ENCODE measurements at places on chromosomes 12 and 14. TPM values are rescaled to one million over a fixed set of nuclear protein-coding genes. Genes with fewer than 3 reads are reported as not detected.

DNA sequence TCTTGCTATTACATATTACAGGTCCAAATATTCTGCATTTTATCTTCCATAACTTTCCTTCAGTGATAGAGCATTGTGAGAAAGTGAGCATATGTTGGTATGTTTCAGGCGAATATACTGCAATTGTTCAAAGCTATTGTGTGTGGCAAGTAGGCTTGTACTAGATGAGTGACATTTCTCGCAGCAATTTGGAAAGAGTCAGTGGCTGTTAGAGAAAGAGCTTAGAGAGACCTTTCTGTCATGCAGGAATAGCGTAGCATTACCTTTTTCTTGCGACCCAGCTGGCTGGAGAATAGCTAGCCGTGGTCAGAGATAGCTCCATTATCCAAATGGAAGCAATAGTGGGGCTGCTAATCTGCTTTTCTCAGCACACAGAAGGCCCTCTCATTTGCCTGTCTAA, 678.5 kb upstream of the FOXG1 start:
- DNase-seq = no peak

DNA sequence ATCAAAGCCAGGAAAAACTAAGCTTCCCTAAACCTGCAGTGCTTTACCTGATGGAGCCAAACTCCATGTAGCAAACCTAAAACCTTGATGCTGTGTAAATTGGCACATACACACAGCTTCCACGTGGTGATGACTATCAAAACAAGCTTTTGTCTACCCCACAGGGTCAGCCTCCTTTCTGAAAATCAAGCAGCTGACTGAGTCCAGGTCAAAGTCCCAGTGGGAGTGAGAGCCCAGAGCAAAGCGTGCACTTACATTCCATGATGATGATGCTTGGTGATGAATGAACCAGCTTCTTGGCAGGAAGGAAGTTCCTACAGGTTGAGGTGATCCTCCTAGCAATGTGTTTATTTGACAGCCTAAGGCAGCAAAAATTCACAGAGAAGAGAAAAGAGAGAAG, 630.0 kb upstream of the TBX3 start:
- peak; percentile 61 for DNase-seq

MUCL1 gene
- total RNA-seq = not detected

G2E3 gene
- 38.4 TPM for total RNA-seq

NEUROD4 gene
- not detected for total RNA-seq

MMP19 gene
- 9.7 TPM for total RNA-seq

CLEC4D gene
- not detected for total RNA-seq

DNA sequence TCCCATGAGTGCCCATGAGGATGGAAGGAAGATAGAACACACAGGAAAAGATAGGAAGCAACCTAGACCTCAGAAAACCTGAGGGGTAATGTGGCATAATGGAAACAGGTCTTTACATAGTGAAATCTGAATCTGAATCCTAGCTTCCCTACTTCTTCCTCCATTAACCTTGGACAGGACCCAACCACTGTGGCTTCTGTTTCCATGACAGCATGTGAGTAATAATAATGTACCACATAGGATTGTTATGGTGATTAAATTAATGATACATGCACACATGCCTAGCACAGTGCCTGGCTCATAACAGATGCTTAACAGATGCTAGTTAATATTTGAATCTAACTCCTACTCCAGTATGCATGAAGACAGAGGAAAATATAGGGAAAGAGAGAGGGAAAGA, 11.2 kb downstream of the TTC9 start:
- DNase-seq = no peak

DNA sequence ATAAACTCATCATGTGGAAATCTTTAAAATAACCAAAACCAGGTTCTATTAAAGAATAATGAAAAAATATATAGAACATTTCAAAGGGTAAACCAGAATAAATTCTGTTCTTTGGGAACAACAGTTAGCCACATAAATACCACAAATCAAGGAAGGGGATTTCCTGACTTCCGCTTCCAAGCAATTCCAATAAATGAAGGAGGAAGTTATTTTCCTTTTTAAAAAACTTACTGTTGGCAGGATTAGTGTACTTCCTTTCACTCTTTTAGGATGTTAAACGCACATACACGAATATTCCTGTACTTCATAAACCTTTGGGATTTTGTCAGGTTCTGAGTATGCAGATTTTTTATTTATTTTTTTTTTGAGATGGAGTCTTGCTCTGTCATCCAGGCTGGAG, 13.7 kb upstream of the LIMA1 start:
- no peak for DNase-seq

NINJ2 gene
- total RNA-seq = 0.32 TPM

DNA sequence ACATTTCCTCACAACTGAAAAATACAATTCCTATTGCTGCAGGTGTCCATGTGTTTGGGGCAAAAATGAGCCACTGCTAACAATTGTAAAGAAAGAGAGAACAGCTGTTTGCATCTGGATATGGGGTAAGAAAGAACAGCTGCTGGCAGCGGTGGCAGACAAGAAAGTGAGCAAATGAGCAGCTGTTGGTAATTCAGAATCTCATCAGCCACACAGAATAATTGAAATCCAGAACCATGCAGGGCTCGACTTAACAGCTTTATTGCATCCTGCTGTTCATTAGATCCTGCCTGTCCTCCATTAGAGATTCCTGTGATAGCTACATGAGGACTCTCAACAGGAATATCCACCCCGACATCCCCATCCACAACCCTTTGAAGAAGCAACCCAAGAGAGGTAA, 62.5 kb upstream of the TSPAN8 start:
- no peak for DNase-seq

- DNase-seq = no peak
Measured at GRCh38 chr12:125081427-125081826, 16.2 kb downstream of the AACS start.

- no peak for DNase-seq
Measured at GRCh38 chr12:105214670-105215375, 21.2 kb downstream of the APPL2 start.

GRCh38 chr12:2190896-2191533, 138.2 kb downstream of the CACNA1C start:
- no peak for DNase-seq

DNA sequence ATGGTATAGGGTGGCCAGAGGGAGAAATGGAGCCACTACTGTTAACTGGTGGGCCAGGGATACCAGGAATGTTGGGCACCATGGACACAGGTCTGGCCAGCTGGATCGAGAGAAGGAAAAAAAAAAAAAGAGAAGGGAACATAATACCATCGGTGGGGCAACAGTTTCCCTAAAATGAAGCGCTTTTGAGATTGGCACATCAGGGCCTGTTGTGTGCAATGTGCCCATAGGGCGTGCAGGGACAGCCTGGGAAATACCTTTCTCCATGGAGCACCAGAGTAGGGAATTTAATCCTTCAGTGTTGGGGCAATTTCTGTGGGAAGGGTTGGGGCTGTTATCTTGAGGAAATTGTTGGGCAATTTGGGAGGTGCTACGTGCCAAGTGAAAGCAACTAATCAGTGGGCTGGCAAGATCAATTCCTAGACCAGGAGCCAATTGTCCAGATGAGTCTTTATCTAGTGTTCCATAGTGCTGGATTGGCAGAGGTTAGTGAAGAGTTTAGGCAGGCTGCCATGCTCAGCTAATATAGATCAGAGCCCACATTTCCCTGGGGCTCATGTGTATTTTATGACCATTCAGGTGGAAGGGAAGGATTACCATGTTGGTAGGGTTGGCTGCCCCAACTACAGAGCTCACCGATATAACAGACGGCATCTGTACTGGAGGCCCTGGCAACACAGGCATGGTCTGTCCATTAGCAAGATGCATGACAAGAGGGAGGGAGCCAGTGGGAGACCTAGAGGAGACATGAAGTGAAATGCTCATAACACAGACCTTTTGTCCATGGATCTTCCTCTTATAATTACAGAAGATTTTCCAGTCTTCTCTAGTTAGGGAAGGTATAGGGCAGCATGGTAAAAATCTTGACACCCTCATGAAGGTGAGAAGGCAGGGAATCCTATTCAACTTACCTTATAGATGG, 25.5 kb upstream of the NPFF start:
- no peak for DNase-seq

DNA sequence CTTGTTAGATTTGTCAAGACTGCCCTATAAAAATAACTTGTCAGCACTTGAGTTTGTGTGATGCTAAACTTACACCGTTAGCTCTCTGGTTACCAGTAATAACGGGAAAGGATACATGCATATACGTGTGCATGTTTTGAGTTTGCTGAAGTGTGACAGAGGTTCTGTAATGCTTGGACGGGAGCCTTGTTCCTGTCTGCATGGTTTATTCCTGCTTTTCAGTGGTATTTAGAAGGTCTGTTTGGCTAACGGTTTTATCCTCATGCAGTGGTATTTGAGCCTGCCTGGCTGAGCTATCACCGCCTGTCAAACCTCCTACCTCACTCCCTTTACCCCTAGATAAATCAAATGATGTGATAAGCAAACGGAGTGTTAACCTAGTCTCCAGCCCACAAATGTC, 305.6 kb downstream of the GALC start:
- DNase-seq = no peak

DNA sequence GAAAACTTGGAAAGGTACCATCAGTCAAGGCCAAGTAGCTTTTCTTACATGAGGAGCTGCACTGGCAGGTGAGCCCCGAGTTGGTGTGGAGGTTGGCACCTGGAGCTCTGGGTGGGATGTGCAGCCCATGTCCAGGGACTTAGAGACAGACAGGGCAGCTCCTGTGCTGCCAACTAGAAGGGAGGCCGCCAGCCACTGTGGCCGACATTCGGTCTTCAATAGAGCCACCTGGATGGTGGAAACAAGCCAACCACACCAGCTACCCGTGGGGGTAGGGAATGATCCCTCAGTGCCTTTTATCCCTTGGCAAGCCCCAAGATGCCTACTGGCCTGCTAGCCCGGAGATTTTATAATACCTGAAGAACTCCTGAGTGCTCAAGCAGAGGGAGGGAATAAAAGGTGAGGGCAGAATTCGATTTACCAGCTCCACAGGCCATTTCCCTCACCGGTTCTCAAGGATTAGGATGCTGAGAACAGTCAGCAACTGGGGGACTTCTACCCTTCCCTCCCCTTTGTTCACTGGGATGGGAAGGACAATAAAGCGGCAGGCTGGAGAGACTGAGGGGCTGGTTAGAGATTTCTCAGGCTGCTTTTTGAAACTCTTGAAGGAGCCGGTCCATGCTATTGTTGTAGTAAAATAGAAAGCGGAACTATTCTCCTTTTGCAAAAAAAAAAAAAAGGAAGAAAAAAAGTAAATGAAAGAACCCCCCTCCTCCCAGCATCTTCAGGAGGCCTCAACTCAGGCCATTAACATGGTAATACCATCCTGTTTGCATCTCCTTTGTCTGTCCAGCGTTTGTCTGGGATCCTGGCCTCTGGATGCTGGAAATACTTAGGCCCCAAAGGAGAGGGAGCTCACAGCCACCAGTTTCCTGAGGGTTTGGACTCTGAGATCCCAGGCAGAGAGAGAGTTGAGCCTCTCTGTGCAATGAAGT, 321.6 kb downstream of the ZFP36L1 start:
- DNase-seq = no peak

- no peak for DNase-seq
Measured at GRCh38 chr12:104281636-104282035, 21.9 kb upstream of the EID3 start.

TCTN1 gene
- total RNA-seq = 28.9 TPM

DNA sequence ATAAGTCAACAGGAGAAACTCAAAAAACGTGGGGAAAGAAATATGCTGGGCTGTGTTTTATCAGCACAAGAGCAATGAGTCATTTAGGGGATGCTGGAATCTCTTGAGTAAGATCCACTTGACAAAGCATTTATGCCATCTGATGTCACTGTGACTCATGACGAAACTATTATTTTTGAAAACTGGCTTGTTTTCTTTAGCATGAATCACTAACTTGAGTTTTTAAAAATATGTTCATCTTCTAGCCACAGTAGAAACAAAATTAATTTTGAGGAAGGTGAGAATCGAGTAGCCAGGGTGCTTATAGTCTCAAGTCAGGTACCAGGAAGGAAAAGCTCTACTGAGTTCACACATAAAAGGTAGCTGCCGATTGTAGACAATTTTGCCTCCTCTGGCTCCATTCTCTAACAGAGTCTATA, 456.2 kb upstream of the MGAT4C start:
- peak; percentile 97 for DNase-seq

- no peak for DNase-seq
Measured at GRCh38 chr12:67794161-67794560, 145.6 kb downstream of the DYRK2 start.

GRCh38 chr12:67364228-67364627, 95.1 kb downstream of the CAND1 start:
- DNase-seq = no peak

GRCh38 chr14:21191261-21191808, 35.5 kb upstream of the OR5AU1 start:
- no peak for DNase-seq

ZNF385A gene
- total RNA-seq = 2.2 TPM

DNA sequence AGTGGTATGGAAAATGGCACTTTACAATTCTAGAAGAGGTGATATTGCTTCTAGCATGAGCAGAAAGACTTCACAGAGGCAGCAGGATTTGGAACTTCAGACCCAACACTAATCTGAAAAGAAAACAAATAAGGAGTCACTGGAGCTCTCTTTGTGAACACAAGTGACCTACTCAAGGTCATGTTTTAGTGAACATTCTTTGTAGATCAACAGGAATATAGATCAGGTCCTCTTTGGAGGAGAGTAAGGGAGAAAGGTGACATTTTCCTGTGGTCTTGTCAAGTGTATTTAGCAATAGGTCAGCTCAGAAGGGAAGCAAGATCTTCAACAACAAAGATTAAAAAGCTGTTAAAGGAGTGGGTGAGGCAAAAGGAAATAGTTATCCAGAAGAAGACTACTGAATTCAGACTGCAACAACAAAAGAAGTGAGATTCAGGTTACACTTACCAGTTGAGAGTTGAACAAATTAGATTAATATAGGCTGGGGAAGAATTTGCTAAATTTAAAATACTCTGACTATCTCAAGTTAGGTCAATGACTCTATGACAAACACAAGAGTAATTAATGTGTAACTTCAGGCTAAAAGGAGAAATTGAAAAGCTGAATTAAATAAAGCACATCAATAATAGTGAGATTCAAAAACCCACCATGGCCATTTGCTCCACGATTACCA, 528.2 kb downstream of the RPS29 start:
- DNase-seq = no peak

GRCh38 chr12:24820872-24821271, 128.0 kb downstream of the BCAT1 start:
- DNase-seq = peak; percentile 61

GRCh38 chr12:132772606-132773005, 11.0 kb upstream of the ANKLE2 start:
- DNase-seq = no peak

POU6F1 gene
- total RNA-seq = 4.5 TPM

All from fibroblast of villous mesenchyme (primary cell).